Uterus (tissue), 4 donors: ENCODE measurements at places on chromosomes 6 and 20. TPM values are rescaled to one million over a fixed set of nuclear protein-coding genes. Genes with fewer than 3 reads are reported as not detected.

Gene CMTR1
- total RNA-seq, result 10.9 TPM

DNA sequence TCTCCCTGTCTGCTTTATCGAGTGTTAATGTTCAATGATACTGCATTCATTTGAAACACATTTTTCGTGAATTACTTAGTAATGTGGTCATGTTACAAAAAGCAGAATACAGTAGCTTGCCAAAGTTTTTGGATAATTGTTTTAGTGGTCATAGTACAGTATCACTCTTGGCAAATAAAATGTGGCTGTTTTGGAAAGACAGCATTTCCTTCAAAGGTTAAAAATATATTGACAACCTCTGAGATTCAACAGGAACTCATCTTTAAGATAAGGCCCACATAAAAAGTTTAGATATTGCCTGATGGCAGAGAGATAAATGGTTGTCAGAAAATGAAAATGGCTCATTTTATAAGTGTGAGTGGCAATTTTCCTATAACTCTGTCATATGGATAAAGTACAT lies 297.7 kb upstream of the MAN1A1 start:
- no peak for DNase-seq

Gene BPIFA1
- total RNA-seq, result not detected

DNA sequence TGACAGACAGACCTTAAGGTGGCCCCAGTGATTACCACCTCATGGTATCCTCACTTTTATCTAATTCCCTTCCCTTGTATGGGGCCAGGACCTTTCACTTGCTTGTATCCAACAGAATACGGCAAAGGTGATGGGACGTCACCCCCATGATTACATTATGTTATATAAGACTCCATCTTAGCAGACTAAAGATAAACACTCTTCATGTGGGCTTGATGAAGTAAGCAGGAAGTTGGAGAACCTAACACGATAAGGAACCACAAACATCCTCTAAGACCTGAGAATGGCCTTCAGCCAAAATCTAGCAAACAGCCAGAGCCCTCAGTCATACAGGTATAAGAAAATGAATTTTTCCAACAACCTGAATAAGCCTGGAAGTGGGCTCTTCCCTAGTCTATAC lies 8.0 kb downstream of the SLC17A3 start:
- DNase-seq, result no peak

Gene KHDC1L
- 0.83 TPM for total RNA-seq

DNA sequence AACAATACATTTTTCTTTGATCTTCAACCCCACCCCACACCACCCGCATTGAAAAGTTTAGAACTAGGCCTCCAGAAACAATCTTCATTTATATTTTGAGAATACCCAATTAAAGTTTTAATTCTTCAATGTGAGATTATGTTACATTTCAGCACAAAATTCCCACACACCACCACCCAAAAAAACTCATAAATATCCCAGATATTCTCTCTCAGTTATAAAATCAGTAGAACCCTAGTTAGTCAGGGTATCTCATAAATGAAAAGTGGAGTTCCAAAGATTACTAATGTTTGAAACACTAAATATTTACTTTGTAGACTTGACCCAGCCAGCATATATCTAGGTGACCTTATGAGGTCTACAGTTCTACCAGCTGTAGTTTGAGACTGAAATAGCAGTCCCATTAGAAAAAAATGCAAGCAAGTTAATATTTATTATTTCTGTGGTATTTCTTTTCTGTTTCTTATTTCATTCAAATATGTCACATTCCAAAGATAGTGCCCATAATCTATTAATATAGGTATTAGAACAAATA lies 371.0 kb downstream of the TENT5A start:
- DNase-seq, result no peak

Gene MCHR2
- total RNA-seq, result not detected

DNA sequence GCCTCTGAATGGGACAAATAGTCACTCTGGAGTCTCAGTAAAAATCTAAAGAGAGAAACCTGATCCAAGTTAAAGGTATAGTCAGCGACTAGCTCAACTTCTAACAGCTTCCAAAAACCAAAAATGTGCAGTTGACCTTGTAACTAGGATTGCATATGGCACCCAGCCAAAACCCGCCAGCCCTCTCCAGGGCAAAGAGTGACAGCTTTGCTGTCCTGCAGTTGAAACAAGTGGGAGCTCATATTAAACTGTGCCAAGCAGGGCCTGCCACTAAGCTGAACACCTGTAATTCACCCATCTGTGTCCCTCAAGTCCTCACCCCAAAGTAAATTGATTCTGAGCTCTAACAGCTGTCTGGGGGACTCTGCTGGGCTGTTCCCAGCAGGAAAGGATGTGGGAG lies 695.3 kb downstream of the MAFB start:
- no peak for DNase-seq

Gene BMP5
- not detected for total RNA-seq

GRCh38 chr6:17015551-17016381 lies 86.1 kb upstream of the STMND1 start:
- DNase-seq, result peak; percentile 27

GRCh38 chr20:50713657-50714101 lies 17.7 kb upstream of the PARD6B start:
- peak; percentile 67 for DNase-seq

Gene OR2B6
- total RNA-seq, result not detected

- DNase-seq, result no peak
Observed at GRCh38 chr6:113855500-113856374, 1.4 kb upstream of the MARCKS start.

- no peak for DNase-seq
Observed at GRCh38 chr20:2812189-2812588, 2.6 kb upstream of the C20orf141 start.

Gene SPACA1
- total RNA-seq, result not detected

DNA sequence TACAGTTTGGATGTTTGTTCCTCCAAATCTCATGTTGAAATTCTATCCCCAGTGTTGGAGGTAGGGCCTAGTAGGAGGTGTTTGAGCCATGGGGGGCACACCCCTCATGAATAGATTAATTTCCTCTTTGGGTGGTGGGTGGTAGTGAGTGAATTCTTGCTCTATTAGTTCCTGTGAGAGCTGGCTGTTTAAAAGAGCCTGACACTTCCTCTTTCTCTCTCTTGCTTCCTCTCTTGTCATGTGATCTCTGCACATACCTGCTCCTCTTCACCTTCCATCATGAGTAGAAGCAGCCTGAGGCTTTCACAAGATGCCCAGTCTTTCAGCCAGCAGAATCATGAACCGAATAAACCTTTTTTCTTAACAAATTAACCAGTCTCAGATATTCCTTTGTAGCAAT lies 340.2 kb upstream of the CHD6 start:
- DNase-seq, result no peak

Gene GNAS-AS1
- 3.4 TPM for total RNA-seq

Gene GRIK2
- 13.1 TPM for total RNA-seq

DNA sequence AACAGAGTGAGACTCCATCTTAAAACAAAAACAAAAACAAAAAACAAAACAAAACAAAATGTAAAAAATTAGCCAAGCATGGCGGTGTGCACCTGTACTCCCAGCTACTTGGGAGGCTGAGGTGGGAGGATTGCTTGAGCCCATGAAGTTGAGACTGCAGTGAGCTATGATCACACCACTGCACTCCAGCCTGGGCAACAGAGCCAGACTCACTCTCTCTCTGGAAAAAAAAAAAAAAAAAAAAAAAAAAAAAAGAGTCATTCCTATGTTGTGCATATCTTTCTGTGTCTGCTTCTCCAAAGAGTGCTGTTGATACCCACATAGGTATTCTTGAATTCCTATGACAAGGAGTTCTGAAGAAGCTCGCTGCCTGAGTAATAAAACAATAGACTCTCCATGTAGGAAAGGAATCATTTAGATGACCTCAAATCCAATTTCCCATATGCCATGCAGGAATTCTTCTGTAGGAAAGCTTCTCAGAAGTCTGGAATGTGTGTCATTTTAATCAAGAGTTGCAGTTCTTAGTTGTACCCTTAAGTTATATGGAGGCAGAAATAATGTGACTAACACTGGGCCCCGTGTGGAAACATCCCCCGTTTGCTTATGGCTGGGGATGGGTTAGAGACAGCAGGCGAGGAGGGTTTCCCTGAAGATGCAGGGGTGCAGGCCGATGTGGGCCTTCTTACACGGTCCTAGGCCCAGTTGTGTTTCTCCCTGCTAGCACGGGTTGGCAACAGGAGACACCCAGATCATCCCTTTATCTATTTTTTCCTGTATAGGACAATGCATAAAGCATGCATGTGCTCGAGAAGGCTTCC lies 79.4 kb downstream of the ZDHHC14 start:
- DNase-seq, result no peak

GRCh38 chr20:35398660-35399144 lies 13.1 kb downstream of the UQCC1 start:
- no peak for DNase-seq

DNA sequence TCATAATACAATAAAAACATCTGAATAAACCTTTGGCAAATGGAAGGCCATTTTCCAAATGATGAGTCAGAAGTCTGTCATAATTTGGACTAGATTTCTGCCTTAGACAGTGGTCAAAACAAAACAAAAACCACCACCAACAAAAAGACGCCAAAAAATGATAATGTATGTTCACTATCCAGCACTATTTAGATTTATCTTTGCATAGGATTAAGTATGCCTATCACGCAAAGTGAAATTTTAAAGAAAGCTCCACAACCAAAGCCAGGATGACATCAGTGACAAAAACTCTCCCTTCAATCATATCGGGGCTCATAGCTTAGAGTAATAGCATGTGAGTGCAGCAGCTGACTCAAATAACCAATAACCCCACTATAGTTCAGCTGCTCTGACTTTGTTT lies 201.9 kb downstream of the MOXD1 start:
- no peak for DNase-seq

GRCh38 chr6:37696220-37696840 lies 1.4 kb downstream of the MDGA1 start:
- peak; percentile 20 for DNase-seq

Gene ENPP3
- total RNA-seq, result 7.2 TPM

DNA sequence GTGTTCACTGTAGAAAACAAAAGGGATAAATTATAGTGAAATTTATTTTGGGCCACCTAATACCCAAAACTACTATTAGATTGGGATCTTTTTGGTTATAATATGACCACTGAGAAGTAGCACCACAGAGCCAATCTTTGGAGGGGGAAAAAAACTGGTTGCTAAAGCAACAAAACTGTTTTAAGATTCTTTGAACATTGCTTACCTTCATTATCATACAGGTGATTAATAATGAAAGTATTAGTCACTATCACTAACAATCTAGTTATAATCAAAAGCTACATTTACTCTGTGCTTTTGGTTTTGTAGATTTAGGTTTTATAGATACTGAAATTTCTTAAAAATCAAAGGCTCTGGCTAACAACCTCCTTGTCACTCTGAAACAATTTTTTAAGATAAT lies 31.7 kb downstream of the STX7 start:
- no peak for DNase-seq

DNA sequence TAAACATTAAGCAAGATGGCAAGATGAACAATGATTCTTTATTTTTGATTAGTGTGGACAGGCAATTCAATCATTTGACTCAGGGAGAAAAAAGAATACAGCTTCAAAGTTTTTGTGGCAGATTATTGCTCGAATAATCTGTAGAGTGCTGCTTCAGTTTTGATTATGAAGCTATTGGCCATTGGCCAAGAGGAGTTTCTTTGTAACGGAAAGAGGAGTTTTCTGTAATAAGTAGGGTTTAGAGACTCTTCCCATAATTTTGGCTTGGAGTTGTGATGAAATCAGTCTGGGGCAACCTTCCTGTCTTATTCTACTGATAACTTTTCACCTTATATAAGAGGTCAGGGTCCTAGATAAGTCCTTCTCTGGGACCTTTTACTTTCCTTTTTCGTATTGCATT lies 256.7 kb upstream of the RAB32 start:
- no peak for DNase-seq

DNA sequence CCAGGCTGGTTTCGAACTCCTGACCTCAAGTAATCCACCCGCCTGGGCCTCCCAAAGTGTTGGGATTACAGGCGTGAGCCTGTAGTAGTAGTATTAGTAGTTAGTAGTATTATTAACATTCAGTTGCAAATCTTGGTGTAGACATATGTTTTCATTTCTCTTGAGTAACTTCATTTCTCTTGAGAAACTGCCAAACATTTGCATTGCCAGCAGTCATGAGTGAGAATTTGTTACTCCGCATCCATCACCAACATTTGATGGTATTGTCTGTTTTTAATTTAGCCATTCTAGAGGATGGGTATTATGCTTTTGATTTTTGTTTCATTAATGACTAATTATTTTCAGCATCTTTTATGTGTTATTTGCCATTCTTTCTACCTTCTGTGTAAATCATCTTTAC lies 1.5 kb upstream of the ERVFRD-1 start:
- DNase-seq, result no peak

Gene GSTA4
- total RNA-seq, result 59.2 TPM

- no peak for DNase-seq
Observed at GRCh38 chr6:150238336-150238741, 95.5 kb downstream of the PPP1R14C start.

DNA sequence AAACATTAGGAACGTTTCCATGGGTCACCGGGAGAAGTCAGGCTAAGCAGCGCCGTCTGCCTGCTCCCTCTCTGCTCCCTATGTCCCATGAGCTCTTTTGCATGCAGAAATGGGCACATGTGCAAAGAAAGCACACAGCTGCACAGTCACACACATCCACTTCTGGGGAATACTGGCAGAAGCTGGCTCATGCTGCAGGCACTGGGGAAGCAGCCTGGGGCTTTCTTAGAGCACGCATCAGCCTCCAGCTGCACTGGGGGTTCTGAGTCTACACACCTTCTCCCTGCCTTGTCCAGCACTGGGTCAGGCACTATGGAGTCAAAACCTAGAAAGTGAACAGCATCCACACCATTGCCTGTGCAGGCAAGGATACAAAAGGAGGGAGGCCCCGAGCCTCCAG lies 76.1 kb upstream of the FOXQ1 start:
- no peak for DNase-seq

Gene FUCA2
- total RNA-seq, result 35.7 TPM

DNA sequence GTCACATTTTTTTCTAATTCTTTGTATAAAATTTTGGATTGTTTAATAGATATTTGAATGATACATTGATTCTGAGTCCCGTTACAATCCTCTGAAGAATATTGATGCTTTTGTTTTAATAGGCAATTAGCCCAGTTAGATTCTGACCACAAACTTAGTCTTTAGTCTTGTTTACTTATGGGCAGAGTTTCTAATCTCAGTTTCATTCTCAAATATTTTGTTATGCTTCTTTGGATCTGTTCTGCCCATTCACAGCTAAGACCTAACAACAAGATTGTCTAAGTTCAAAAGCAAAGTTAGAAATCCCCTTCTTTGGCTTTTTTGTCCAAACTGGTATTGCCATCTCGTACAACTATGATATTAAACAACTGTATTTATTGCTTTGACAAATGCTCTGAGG lies 58.0 kb downstream of the TBXT start:
- no peak for DNase-seq

Gene CPXM1
- 15.3 TPM for total RNA-seq

GRCh38 chr6:89023591-89024441 lies 56.7 kb upstream of the PNRC1 start:
- peak; percentile 46 for DNase-seq

DNA sequence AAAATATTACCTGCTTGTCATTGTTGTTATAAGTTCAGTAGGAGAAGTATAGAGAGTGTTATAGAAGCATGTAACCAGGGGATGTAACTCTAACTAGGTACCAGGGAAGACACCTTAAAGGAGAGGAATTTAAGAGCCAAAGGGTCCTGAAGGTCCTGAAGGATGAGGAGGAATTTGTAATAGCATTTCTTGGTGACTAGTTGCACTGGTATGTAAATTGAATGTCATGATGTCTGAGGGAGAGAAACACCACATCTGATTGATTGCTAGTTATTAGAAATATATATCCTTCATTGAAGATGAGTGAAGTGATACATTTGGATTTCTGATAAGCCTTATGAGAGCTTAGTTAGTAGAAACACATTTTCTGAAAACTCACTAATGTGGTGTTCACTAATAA lies 643.8 kb downstream of the RFPL4B start:
- no peak for DNase-seq

Gene LST1
- total RNA-seq, result 2.6 TPM
